ENCODE measurements at places on chromosomes 4 and X.

GRCh38 chr4:59553721-59554091, 1646.4 kb upstream of the ADGRL3 start:
- ATAC-seq, result peak; percentile 54

- ATAC-seq, result peak; percentile 49
These were observed 2.2 kb upstream of the SFRP2 start for GRCh38 chr4:153790962-153791551.

DNA sequence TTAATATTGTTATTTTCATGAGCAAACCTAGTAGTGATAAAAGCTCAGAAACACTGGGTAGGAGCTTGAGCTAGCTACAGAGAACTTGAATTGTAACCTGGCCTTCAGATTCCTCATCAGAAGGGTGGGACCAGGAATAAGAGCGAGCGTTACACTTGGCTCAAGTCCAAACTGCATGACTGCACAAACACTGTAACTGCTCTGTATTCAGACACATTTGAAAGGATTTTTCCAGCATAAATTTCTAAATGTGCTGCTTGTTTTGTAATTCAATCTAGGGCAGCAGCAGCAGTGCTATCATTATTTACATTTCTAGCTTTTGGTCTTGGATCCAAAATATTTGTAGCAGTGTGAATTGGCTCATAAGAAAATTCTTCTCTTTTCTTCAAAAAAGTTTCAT, 133.0 kb upstream of the TMLHE start:
- no peak for ATAC-seq

DNA sequence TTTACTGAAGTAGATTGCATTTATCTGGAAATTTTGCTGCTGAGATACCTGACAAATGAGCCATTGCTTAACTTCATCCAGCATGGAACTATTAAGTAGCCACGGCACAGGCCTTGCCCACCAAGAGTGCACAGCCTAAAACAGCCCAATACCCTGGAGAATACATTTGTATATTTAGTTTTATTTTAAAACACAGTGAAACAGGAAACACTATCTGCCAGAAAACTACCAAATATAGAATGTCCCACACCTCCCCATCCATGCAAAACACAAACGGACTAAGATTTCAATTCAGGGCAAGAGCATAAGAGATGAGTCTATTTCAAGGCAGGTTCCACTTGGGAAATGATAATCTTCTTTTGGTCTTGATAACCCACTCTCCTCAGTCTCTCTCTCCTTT, 57.1 kb downstream of the MAML3 start:
- ATAC-seq, result no peak

DNA sequence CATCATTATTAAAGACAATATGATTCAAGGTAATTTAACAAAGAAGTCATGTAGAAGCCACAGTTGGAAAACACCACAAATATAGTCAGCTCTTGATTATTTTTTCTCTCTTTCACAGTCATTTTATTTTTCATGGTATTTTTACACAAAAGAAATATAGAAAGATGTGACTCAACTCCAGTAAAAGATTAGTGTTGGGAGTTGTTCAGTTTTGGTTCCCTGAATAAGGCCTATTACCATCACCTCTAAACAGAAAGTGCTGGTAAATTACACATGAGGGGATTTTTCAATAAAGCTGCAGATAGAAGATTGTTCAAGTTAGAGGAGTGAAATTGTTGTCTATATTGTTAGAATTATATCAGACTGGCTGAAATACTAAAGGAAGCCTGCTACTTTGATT, 107.0 kb downstream of the DDIT4L start:
- ATAC-seq, result no peak

DNA sequence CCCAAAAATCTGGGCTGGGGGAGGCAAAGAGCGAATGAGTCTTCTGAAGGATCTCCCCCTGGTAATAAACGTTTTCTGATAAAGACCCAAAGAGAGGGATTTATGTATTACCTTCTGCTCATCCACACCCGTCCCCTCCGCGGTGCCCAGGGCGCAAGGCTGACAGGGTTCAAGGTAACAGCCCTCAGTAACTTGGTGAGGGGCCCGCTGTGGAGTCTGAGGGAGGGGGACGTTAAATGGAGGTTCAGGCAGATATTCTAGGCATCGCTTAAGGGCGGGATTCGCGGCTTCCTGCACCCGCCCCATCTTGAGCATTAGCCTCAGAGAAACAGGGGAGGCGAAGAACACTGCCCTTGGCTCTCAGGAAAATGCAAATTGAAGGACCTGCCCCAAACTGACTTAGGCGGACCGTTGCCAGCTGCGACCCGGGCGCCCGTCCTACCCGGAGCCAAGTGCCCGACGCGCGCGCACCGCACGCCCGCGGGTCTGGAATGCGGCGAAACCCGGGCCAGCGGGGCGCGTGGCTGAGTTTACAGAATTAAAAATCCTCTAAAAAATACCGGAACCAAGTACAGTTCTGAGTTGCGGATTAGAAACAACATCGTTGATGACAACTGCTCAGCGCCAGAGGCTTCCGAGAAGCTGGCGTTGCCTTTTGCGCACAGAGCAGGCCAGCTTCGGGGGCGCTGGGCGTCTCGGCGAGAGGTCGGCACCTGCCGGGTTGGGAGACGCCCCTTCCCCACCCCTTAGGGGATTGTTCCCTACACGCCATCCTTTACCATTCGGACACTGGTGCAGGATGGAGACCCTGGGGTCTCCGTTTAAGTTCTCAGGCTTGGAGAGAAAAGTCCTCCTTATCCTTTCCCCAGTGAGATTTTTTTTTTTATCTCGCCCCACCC, 2.8 kb downstream of the HELT start:
- ATAC-seq, result no peak

DNA sequence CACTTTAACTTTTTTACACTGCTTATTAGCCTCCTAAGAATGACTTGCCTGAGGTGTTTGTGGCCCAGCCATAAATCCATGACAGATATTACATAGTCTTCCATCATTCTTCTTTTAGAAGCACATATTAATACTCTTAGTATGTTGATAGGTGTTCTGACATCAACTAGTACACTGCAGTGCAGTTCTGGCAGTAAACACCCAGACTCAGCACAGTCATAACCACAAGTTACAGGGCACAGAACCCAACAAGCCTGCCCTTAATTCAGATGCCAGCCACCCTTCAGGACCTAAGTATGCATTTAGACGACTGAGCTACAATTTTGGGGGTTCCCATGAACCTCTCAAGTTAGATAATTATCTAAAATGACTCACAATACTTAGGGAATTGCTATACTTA, 36.5 kb upstream of the GUCY1B1 start:
- ATAC-seq, result no peak

- no peak for ATAC-seq
These were observed 343.5 kb upstream of the GATB start for GRCh38 chr4:152104356-152104755.

- no peak for ATAC-seq
These were observed 524.8 kb downstream of the PPARGC1A start for GRCh38 chr4:23365086-23365485.

DNA sequence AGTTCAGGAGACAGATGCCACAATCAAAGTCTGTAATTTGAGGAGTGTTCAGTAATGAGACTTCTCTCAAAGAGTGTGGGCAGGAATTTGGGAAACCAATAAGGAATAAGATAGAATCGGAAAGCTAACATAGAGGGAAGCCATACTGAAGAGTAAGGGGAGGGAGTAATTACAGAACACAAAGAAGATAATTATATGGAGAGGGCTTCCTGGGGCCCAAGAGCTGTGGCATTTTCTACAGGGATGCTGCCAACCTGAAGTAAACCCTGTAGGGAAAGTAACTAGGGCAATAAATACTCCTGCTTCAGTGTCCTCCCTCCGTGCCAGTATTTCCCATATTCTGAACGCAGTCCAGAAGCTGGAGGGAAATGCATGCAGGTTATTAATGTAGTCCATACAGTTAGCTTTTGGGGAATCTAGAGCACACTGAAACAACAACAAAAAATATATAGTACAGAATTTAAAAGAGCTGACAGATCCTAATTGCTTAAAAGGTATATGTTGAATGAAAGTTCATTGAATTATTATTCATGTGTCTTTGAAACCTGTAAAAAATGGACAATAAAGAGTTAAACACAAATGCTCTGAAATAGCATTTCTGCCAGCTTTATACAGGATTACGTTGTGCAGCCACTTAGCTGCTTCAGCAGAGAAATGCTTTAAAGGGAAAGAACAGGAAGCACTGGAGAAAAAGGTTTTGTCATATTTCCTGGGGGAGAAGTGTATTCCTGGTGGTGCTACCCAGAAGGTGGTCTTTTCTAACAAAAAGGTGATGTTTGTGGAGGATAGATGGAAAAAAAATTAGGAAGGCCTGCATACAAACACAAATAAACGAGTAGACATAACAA, 48.0 kb downstream of the CXXC4 start:
- no peak for ATAC-seq

DNA sequence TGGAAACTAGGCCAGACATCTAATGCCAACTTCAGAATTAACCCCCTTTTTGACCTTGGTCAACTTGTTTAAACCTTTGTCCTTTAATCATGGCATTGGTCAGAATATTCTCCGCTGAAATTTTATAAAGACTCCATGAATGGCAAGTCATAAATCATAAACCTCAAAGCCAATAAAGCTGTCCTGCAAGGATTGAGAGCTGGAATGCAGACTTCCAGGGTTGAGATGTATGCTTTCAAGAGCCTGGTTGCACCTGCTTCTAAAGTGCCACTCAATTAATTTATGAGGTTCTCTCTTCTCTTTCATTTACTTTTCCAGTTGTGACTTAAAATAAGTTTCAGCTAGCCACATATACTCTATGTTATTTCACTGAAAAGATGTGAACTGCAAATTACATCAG, 136.2 kb upstream of the HCCS start:
- ATAC-seq, result no peak

DNA sequence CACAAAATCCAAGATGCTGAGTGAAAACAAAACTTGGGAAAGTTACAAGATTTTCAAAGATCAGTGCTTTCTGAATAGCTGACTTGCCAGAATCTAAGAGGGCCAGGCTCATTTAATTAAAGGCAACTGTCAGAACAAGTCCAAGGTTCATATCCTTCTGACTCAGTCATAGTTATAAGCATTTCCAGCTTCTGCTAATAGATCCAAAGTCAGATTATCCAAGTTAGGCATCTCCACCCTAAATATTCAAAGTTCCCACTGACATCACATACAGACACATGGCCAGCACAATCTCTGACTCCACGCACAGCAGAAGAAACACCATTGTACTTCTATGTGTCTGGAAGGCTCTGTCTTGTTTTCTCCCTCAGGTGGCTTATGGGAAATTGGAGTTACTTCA, 41.8 kb downstream of the GASK1B start:
- peak; percentile 77 for ATAC-seq

- peak; percentile 82 for ATAC-seq
These were observed 149.4 kb downstream of the EFNB1 start for GRCh38 chrX:68978255-68978654.

GRCh38 chr4:66575008-66575696, 904.9 kb upstream of the EPHA5 start:
- peak; percentile 89 for ATAC-seq

DNA sequence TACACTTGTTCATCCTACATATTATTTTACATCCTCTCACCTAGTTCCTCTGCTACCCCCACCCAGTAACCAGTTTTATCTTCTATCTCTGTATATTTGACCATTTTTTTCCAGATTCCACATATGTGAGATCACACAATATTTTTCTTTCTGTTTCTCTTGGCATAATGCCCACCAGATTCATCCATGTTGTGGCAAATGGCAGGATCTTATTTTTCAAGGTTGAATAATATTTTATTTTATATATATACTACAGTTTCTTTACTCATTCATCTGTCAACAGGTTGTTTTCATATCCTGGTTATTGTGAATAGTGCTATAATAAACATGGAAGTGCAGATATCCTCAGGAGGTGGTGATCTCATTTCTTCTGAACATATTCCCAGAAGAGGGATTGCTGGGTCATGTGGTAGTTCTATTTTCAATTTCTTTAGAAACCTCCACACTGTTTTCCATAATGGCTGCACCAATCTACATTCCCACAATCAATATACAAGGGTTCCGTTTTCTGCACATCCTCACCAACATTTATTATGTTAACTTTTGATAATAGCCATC, 48.2 kb downstream of the THAP9 start:
- ATAC-seq, result no peak

- no peak for ATAC-seq
These were observed 22.1 kb upstream of the OPN1LW start for GRCh38 chrX:154121961-154122360.

DNA sequence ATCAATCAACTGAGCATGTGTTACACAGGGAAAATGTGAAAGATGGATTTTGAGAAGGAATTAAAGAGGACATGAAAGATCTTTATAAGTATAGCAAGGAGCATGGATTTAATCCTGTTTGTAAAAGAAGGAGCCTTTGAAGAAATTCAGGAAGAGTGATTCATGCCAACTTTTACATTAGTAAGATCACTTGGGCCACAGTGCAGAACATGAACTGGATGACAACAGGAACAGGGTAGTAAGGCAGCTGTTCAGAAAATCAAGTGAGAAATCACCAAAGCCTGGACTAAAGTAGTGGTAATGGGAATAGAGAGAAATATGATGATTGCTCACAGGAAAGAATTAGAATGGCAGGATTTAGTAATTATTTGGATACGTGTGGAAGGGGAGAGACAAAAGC, 265.7 kb upstream of the PCDH7 start:
- no peak for ATAC-seq

- no peak for ATAC-seq
These were observed 114.5 kb downstream of the NR3C2 start for GRCh38 chr4:148327683-148328082.

GRCh38 chr4:121654738-121655137, 42.0 kb downstream of the ANXA5 start:
- ATAC-seq, result no peak

DNA sequence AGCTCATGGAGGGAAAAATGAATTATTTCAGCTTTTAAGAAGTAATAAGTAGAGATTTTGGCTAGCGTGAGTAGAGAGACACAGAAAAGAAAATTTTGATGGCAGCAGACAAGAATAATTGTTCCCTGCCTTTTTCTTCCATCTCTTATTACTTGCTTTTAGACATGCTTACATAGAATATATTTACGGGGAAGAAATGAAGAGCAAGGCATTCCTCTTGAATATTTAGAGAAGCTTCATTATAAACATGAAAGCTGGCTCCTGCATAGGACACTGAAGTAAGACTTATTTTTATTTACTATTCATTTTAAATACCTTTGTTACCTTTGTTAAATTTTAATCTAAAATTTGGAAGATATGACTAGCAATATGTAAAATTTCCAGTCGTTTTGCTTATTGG, 32.2 kb downstream of the DCK start:
- peak; percentile 51 for ATAC-seq

GRCh38 chr4:101942891-101943290, 152.4 kb downstream of the BANK1 start:
- no peak for ATAC-seq

DNA sequence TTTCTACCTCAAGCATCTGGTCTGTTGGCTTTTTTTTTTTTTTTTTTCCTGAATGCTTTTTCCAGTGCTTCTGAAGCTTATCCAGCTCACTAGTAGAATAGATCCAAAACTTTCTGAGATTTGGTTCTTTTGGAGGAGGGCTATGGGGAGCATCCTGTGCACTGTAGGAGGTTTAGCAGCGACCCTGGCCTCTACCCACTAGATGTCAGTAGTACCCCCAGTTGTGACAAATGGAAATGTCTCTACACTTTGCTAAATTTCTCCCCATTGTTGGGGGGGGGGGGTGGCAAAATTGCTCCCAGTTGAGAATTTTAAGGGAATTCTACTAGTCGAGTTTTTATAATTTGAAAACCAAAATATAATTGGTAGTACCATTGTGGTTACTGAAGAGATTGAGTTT, 23.0 kb upstream of the PPA2 start:
- no peak for ATAC-seq
